ENCODE measurements at places on chromosomes 6 and 20.

GRCh38 chr20:3692706-3693294 lies 11.0 kb upstream of the ADAM33 start:
- DNase-seq = no peak

- no peak for DNase-seq
Observed at GRCh38 chr6:114087496-114087895, 116.5 kb upstream of the HDAC2 start.

- no peak for DNase-seq
Observed at GRCh38 chr20:2122936-2123335, 21.3 kb downstream of the STK35 start.

DNA sequence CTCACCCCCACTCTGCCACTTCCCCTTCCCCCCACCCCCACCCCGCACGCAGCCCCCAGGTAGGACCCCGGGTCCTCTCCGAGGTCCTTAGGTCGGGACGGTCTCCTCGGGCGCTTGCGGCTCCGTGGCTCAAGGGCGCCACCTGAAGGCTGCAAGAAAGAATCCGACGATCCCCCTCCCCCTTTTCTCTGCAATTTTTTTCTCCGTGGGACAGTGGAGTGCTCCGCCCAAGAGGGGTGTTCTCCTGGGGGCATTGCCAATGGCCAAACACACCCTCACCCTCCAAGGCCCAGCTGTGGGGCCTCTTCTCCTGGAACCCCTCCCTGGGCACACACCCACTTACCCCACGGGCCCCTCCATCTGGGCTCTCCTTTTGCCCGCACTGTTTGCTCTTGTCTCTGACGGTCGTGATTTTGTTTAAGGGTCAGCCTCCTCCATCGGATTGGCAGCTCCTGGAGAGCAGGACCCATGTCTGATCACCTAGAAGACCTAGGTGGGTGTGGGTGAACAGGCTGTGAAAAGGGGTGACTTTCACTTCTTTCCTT lies 1.1 kb upstream of the TMEM74B start:
- DNase-seq = peak; percentile 6

DNA sequence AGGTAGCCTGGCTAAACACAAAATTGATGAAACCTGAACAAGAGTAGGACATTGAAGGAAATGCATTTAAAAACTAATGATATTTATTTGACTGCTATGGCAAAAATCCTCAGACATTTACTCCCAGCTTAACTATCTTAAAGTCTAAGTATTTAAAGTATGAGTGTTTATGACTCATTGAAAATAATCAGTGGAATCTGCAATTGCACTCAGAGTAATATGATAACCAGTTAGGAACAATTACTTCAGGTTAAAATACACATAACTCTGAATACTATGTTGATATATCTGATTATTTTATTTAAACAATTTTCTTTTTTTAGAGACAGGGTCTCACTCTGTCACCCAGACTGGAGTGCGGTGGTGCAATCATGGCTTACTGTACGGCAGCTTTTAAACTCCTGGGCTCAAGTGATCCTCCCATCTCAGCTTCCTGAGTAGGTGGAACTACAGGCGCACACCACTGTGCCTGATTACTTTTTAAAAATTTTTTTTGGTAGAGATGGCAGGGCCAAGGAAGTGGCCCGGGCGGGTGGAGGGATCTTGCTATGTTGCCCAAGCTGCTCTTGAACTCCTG lies 43.9 kb downstream of the FILIP1 start:
- DNase-seq = no peak
